D721Med (cell line): ENCODE measurements at places on chromosomes 6 and 20.

GRCh38 chr6:57162028-57162427 is 10.1 kb upstream of the BAG2 start:
- no peak for DNase-seq

DNA sequence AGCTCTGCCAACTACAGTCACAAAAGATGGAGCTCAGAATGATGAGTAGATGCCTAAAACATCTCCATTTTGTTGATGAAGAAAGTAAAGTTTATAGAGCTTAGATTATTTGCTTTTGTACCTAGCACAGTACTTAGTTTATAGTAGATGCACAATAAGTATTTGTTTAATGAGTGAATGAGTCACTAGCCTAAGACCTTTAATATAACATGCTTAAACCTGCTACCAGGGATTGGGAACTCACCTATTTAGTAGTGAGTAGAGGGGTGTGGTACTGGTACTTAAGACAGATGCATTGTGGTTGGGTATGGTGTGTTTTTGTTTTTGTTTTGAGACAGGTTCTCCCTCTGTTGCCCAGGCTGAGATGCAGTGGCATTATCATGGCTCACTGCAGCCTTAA is 35.8 kb downstream of the TRIM38 start:
- no peak for DNase-seq

GRCh38 chr6:10389739-10390494 is 25.0 kb downstream of the TFAP2A start:
- DNase-seq = no peak

GRCh38 chr20:36130390-36130789 is 24.1 kb upstream of the EPB41L1 start:
- DNase-seq = no peak

DNA sequence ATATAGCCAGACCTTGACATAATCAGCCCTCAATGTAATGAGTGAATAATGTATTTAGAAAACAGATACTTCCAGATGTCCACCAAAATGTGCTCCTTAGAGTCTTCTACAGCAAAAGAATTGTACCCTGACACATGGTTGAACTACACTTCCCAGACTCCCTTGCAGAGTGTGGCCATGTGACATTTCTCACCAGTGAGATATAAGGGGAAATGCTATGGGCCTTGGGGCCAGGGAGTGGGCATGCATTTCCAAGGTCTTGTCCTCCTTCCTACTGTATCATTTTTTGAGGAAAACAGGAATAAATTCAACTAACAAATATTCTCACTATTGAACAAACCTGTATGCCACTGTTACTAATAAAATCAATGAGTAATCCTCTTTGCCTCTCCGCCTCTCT is 211.4 kb upstream of the SMLR1 start:
- DNase-seq = no peak

DNA sequence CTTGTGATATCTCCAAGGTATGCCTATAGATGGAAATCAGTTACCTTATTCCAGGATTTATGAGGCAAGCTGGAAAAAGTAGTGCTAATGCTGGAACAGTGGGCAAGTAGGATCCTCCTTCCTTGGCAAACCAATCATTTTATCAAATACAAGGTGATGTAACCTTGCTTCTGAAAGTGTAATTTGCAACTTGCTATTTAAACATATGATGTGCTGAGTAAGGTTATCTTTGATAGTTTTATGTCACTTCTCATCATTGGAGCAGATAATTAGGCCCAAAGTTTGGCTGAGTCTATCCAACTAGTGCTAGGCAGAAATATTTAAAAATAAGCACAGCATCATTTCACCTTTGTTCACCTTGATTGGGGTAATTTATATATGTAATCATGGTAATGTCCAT is 3.4 kb upstream of the SHPRH start:
- DNase-seq = no peak

- no peak for DNase-seq
Measured at GRCh38 chr6:149109397-149110070, 208.0 kb upstream of the TAB2 start.

DNA sequence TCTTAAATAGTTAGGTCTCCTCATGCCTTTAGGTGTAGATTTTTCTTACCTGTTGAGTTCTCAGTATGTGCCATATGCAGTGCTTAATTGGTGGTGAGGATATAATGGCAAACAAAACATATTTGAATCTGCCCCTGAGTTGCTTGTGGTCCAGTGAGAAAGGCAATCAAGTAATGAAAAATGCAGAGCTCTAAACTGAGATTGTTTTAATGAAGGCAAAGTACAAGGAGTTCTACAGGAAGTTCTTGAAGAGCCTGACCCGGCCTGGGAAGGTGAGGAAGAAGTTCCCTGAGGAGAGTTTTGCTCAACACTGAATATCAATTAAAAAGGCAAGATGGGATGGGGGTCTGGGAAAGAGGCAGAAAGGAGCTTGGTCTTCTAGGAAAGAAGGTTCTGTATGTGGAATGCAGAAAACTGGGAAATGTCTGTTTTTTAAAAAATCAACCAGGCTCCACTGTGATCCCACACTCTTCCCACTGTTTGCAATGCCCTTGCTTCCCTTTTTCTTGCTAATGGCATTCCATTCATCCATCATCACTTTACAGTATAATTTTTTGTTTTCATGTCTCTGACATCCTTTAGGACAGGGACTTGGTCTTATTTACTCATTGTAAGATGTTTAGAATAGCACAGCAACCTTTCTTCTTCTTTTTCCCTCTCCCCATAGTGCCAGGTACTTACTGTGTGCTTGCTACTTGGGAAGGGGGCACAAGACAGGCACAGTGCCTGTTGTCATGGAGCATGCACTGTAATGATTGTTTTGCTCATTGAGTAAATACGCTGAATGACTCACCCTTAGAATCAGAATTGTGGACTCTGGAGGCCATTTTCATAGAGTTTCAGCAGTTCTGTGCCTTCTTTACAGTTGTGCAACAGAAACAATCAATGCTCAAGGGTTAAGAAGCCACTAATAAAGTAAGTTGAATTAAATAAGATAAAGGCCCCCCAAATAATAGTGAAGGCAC is 64.3 kb downstream of the ANKS1A start:
- no peak for DNase-seq

GRCh38 chr6:150749091-150749670 is 116.3 kb upstream of the MTHFD1L start:
- no peak for DNase-seq

DNA sequence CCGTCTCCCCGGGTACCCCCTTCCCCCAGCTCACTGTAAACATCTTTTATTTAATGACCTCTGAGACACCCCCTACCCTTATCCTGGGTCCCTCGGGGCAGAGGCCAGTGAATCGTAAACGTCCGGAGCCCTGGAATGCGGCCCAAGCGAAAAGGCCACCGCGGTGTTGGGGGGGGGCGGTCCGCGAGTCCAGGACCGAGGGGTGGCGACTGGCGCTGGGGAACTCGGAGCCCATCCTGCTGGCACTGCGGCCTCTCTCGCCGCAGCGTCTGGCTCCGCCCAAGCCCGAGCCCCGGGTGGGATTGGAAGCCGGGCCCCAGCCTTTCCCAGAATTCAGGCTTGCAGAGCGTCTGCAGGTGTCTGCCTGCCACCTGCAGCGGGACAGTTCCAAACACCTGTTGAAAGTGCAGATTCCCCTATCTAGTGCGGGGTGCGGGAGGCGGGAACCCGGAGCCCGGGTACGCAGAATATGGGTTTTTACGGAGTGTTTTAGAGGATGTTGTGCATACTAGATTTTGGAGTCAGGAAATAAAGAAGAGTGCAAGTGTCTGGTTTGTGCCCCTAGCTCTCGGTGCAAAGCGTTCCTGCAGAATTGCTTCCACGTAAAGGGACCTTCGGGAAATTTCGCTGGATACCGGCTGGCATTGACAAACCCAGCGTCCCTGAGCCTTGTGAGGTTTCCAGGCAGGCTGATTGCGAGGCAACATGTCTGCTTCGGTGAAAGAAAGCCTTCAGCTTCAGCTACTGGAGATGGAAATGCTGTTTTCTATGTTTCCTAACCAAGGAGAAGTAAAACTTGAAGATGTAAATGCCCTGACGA is 800 bp downstream of the RWDD2A start:
- DNase-seq = peak; percentile 32

DNA sequence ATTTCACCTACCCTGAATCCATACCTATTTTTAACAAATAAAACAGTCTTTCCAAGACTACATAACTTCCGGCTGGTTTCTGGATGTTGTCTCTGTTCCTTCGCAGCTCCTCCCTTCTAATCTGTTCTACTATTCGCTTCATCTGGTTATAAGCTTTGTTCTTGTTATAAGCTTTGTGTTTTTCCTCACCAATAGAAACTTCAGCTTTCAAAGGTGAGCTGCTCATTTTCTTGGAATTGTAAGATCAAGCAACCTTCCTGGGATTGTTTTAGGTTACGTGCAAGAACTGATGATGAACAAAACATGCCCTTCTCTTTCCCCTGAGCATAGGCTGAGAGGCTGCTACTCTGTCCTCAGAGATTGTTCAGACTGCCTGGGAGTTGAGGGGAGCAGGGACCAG is 2.1 kb downstream of the GFOD1 start:
- no peak for DNase-seq

DNA sequence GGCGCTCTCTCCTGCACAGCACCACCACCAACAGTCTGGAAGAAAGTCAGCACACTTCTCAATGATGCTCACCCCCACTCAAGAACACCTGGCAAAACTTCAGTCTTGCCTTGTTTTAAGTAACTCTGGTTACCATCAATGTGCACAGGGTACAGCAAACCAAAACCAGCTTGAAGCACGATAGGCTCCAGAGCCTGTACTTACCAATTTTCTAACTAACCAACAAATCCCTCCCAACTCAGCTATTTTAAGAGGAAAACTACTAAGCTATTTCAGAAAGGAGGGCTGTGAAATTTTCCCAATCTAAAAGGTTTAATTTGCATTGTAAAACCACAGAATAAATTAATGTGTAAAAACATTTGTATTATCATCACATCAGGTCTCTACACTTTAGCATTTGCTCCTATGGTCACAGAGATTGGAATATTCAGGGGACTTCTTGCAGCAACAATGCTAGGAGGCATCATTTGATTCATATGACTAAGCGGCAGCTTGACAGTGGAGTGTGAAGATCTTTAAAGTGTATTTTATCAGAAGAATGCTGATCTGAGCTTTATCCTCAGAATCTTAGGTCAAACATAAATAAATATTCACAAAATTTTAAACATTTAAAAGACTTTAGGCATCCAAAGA is 82.8 kb downstream of the RALGAPA2 start:
- no peak for DNase-seq
